ENCODE measurements at places on chromosomes 7 and 10. TPM values are rescaled to one million over a fixed set of nuclear protein-coding genes. Genes with fewer than 3 reads are reported as not detected.

DNA sequence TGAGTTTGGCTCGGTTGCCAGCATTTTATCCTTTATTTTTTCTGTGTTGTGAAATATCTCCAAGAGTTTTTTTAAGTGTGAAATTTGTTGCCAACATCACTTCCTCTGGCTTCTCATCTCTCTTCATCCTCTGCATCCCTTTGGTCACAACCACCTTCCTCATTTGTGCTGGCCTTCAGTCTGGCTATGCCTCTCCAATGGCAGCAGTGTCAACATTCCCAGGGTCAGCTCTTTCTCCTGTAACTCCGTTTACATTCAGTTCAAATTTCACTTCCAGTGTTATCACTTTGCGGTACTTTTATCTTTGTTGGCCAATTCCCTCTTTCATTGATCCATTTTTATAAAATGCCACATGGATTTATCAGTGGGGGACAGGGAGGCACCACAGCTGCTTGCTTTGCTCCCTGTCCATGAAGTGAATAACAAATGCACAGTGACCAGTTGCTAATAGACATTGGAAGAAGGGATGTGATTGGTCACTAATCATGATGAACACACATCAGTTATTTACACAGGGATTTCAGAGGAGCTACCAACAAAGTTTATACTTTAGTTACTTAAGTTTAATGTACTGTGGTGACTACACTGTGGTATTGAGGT, 311.4 kb upstream of the LRGUK start:
- no peak overlapping the region for H3K4me3 ChIP-seq
- H3K36me3 ChIP-seq: no peaks in the 10 kb centered on the region
- DNase-seq: no peak
- no peak overlapping the region for H3K27ac ChIP-seq
- H3K4me1 ChIP-seq: no peaks in the 10 kb centered on the region
- no peaks in the 10 kb centered on the region for H3K27me3 ChIP-seq

DNA sequence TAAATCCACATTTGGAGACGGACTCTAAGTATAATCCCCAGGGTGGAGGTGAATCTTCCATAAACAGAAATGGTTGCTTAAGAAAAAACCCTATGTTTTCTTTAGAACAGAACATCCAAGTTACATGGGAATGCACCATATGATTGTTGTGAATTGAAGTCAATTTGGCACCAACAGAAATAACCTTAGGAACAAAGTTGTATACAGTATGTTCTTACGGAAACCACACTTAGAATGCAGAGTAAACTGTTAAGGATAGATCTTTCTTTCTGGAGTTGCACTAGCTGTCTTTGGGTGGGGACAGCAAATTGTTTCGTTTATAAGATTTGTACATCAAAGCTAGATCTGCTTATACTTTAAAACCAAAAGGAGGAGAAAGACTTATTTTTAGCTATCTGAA, 316.4 kb downstream of the PTEN start:
- no peaks in the 10 kb centered on the region for H3K36me3 ChIP-seq
- no peaks in the 10 kb centered on the region for H3K4me1 ChIP-seq
- H3K4me3 ChIP-seq: no peak overlapping the region
- H3K27ac ChIP-seq: no peak overlapping the region
- H3K27me3 ChIP-seq: no peaks in the 10 kb centered on the region
- no peak for DNase-seq

GRCh38 chr7:111414374-111414773, 147.9 kb downstream of the IMMP2L start:
- no peak for DNase-seq
- no peak overlapping the region for H3K4me3 ChIP-seq
- no peaks in the 10 kb centered on the region for H3K27me3 ChIP-seq
- no peaks in the 10 kb centered on the region for H3K4me1 ChIP-seq
- no peaks in the 10 kb centered on the region for H3K36me3 ChIP-seq

TMEM236 gene
- 1.9 TPM for total RNA-seq

NPC1L1 gene
- 0.88 TPM for total RNA-seq

DNA sequence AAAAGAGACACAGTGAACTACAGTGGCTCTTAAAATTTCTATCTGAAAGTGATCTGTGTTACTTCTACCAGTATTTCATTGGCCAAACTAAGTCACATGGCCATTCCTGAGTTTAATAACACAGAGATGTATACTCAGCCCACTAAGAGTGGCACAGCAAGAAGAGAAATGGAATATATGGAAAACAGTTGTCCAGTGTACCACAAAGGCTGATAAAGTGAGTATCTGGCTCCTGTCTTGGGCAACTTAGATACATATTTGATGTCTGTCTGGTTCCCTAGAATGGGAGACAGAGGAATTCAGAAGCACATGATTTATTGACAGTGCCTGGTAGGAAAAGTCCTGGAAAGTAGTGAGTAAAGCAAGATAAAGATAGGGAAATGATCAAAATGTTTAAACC, 10.1 kb upstream of the PON1 start:
- DNase-seq: no peak
- H3K36me3 ChIP-seq: no peaks in the 10 kb centered on the region
- no peaks in the 10 kb centered on the region for H3K27me3 ChIP-seq
- no peaks in the 10 kb centered on the region for H3K4me1 ChIP-seq
- H3K27ac ChIP-seq: no peak overlapping the region

DNA sequence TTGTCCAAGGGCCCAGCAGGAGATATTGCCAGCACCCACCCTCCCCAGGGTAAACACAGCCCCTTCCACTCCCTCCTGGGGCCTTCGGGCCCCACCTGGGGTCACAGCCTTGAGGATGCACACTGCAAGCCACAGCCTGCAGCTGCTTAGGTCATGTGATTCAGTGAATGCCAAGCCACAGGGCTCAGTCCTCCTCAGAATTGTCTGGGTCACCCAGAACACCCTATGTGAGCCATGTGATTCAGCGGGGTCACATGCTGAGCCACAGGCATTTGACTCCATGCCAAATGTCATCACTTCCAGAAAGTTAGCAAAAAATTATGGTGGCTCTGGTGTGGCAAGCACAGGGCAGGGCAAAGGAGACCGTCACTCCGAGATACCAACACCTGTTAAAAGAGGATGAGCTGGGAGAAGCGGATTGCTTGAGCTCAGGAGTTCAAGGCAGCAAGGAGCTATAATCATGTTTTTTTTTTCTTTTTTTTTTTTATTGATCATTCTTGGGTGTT, 17.2 kb upstream of the PSAP start:
- peaks cover 4% of the 10 kb centered on the region for H3K4me1 ChIP-seq
- H3K27me3 ChIP-seq: no peaks in the 10 kb centered on the region
- DNase-seq: no peak
- no peak overlapping the region for H3K27ac ChIP-seq

CLDN15 gene
- total RNA-seq: 11.9 TPM

DNA sequence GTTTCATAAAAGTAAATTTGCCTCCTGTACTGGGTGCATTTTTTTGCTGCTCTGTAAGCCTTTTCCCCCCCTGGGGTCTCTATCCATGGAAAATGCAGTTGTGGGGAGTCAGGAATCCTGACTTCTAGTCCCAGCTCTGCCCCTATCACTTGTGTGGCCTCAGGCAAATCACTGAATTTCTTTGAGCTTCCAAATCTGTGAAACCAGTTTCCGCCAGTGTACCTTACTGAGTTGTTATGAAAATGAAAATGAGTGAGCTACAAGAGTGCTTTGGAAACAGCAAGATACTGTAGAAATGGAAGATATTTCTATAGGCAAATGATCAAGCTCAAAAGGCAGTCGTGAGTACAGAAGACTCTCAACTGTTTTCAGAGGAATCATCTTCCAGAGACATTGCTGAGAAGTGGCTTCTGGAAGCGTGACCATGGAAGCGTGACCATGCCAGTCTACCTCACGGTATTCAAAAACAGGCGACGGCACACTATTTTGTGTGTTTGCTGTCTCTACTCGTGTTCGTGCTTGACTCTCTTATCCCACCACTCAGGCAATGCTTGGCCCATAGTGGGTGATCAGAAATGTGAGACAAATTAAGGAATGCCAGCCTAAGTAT, 107.4 kb downstream of the ATXN7L1 start:
- H3K27ac ChIP-seq: no peak overlapping the region
- DNase-seq: no peak
- no peaks in the 10 kb centered on the region for H3K36me3 ChIP-seq
- no peaks in the 10 kb centered on the region for H3K4me1 ChIP-seq
- no peaks in the 10 kb centered on the region for H3K27me3 ChIP-seq

HOXA10 gene
- 16.3 TPM for total RNA-seq

GRCh38 chr7:131543298-131543697, 13.1 kb downstream of the PODXL start:
- peak overlapping the region; percentile 33 for H3K27ac ChIP-seq
- H3K27me3 ChIP-seq: no peaks in the 10 kb centered on the region
- DNase-seq: no peak

- H3K36me3 ChIP-seq: no peaks in the 10 kb centered on the region
- no peak overlapping the region for H3K4me3 ChIP-seq
- H3K27me3 ChIP-seq: no peaks in the 10 kb centered on the region
- H3K27ac ChIP-seq: no peak overlapping the region
These were observed 52.0 kb upstream of the ECHDC3 start for GRCh38 chr10:11689945-11690736.

DNA sequence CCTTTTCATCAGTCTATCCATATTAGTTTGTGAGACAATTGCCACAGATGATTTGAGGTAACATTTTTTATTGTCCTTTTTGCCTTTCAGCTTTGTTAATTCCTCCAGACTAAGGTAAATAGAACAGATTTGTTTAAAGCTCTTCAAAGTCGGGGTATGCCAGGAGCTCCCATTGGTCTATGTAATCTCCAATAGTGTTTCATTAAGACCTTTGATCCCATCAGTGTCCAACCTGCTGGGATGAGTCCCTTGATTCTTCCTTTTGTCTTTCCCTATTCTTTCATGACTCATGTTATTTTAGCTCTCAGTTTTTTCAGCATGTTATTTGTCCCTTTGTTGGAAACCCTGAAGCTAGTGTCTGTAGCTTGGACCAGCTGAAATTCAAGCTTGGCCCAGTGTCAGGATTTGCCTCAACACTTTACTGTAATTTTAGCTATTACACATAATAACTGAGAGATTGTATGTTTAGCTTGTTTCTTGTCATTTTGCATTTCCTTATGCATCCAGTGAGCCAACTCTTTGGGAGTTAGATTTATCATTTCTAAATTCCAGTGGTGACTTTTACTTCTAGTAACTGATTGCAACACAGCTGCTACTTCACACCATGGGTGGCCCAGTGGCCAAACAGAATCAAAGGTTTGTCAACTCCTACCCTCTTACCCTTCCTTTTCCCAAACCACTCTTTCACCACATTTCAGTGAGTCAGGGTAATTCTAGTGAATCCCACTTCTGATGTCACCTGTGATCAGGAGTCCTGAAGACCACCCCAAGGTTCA, 15.3 kb downstream of the AGBL3 start:
- no peak overlapping the region for H3K4me3 ChIP-seq
- no peaks in the 10 kb centered on the region for H3K27me3 ChIP-seq
- no peaks in the 10 kb centered on the region for H3K4me1 ChIP-seq
- no peak for DNase-seq

DNA sequence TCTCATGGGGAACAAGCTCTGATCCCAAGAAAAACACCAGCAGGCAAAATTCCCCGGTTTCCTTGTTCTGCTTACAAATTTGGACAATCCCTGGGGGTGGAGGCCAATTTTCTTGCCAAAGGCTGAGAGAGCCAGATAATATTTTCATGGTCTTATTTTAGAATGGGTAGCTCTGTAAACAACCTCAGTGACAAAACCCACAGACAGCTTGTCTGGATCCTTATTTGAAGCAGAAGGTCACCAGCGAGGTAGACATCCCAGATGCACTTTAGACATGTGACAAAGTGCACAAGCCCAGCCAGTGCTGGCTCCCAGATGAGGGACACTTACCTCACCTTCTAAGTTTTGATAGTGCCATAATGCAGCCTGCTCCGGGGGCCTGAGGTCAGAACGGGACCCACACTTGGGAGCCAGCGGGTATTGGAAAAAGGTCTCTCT, 102.6 kb upstream of the DDC start:
- H3K4me3 ChIP-seq: no peak overlapping the region
- no peak for DNase-seq
- H3K36me3 ChIP-seq: peaks cover 8% of the 10 kb centered on the region
- no peaks in the 10 kb centered on the region for H3K4me1 ChIP-seq

BLVRA gene
- 69.6 TPM for total RNA-seq

FRMPD2 gene
- total RNA-seq: 0.47 TPM

DNA sequence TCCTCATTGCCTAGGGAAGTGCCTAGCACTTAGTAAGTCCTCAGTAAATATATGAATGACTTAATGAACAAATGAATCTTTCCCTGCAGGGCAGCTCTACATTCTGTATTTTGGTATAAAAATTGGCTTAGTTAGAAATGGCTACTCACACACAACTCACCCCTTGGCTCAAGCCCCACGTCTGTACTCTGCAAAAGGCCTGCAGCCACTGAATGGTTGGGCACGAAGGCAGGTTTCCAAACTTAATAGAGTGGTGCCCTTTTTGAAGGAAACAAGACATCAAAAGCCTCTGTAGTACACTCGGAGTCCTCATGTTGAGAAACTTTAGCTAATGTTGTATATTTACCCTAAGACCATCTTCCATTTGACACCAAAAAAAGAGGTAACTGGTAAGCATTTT, 36.6 kb downstream of the CRHR2 start:
- no peak overlapping the region for H3K4me3 ChIP-seq
- H3K36me3 ChIP-seq: no peaks in the 10 kb centered on the region
- H3K27me3 ChIP-seq: no peaks in the 10 kb centered on the region
- H3K4me1 ChIP-seq: no peaks in the 10 kb centered on the region
- no peak overlapping the region for H3K27ac ChIP-seq
- no peak for DNase-seq

DNA sequence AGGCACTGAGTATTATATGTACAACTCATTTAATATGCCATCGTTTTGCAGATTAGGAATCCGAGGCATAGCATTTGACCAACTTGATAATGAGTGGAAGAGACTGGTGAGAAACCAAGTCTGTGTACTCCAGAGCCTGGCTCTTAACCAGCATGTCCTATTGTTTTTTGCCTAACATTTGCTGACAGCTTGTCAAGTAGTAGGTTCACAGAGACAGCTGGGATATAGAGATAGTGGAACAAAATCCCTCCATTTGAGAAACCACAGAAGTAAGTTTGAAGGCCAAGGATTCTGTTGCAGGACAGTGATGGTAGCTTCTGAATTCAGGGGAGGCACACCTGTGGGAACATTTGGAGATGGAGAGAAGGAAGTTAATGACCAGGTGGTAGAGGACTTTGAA, 206.9 kb upstream of the PRPS1L1 start:
- H3K27me3 ChIP-seq: no peaks in the 10 kb centered on the region
- no peak overlapping the region for H3K4me3 ChIP-seq
- no peaks in the 10 kb centered on the region for H3K4me1 ChIP-seq
- H3K27ac ChIP-seq: no peak overlapping the region

DNA sequence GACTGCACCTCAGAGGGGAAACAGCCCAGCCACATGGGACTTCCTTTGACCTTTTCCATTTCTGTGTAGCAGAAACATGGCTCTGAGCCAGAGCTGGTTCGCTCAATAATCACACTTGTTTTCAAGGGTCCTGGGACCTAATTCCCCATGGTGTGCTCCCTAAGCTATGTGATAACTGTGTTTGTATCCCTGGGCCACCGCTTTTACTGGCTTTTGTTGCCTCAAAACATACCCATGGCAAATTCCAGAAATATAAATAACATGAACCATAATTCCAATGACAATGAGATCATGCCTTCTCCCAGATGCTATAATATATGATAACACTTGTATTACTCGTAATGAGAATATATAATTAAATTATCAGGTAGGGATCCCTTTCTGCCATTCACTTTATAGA, 196.4 kb downstream of the GFRA1 start:
- DNase-seq: no peak
- no peaks in the 10 kb centered on the region for H3K27me3 ChIP-seq
- H3K36me3 ChIP-seq: no peaks in the 10 kb centered on the region

All from kidney (tissue), 22 donors.